NCI-H146 (cell line): ENCODE measurements at places on chromosomes 12 and 14.

DNA sequence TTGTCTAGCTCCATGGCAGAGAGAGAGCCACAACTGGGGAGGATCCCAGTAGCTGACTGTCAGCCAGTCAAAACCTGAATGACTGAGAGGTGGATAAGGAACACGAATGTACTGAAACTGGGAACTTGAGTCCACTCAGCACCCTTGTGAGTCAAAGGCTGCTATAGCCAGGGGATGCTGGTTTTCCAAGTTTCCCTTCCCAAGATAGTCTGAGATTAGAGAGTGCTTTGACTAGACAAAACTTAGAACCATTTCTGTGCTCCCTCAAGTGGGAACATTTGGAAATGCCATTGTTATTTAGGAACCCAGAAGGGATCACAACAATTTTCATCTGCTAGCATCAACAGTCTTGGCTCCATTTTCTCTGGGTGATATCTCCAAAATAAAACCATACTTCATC is 4.0 kb downstream of the PRKAG1 start:
- DNase-seq = no peak

- DNase-seq = no peak
Observed at GRCh38 chr12:48266826-48267225, 63.7 kb upstream of the OR10AD1 start.

- DNase-seq = no peak
Observed at GRCh38 chr14:90213099-90213748, 43.1 kb upstream of the PSMC1 start.

GRCh38 chr14:32698831-32699230 is 239.8 kb upstream of the NPAS3 start:
- DNase-seq = no peak

DNA sequence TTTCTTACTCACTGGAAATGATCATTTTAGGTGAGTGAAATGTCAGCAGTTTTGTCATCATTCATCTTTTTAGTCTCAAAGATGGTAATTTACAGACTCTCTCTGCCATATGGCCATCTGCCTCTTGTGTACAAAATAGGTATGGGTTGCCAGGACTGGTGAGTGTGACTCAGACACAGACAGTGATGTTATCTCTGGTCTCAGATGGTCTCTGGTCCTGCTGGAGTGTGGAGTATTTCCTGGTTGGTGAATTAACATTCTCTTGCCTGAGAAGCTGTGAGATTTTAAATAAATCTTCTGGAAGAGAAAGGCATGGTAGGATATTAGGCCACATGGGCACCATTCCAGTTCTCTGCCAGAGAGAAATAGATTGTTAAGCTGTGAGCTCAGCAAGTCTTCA is 207.0 kb downstream of the ATP23 start:
- no peak for DNase-seq
